ENCODE measurements at places on chromosomes 6 and 20.

- no peak for DNase-seq
Observed at GRCh38 chr20:2109425-2110210, 8.0 kb downstream of the STK35 start.

DNA sequence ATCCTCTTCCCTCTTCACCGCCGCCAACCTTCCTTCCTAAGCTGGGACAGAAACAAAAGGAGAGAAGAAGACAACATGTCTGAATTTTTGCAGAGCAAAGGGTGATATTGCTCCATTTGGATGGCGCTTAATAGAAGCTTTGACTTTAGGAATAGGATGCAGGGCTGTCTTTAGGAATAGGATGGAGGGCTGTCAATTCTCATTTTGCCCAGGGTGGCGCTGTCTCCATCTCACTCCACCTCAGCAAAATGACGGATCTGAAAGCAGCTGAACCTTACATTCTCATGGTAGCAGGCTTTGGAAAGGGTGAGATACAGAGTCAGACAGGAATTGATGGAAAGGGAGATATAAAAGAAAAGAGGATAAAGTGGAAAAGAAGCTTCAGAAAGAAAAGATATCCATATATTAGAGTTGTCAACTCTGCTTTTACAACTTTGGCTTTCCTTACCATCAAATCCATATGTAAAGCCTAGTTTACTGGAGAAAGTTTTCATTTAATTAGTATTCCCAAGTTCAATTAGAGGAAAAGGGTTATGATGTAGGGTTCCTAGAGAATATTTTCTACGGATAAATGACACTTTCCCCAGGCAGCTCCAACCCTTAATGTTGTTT is 2.4 kb downstream of the MTCL3 start:
- no peak for DNase-seq

DNA sequence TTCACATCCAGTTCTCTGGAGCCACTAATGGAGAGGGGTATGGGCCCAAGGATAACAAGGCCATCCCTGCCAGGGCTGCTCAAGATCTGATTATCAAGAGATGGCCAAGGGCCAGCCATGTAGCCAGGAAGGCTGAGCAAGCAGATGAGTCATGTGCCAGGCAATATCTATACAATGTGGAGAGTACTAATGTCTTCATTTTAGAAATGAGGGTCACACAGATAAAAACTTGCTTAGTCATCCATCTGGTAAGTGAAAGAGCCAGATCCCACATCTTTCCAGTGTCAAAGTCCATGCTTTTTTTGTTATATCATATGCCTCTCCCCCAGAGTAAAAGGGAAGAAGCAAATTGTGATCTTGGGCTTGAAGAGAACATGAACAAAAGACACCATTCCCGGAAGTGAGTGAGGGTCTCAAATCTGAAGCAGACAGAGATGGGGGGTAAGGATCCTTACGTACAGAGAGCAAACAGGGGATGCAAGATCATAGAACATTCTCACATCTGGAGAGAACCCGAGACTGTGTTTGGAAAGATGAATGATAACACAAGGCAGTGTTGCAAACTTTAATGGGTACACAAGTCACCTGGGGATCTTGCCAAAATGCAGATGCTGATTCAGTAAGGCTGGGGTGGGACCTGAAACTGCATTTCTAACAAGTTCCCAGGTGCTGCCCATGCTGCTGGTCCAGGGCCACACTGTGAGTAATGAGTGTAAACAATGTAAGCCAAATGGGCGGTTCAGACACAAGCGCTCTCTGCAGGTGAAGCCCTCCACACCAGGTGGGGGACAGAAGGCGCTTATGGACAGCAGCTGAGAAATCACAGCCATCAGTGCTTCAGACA is 20.0 kb upstream of the GSTA3 start:
- peak; percentile 65 for DNase-seq

DNA sequence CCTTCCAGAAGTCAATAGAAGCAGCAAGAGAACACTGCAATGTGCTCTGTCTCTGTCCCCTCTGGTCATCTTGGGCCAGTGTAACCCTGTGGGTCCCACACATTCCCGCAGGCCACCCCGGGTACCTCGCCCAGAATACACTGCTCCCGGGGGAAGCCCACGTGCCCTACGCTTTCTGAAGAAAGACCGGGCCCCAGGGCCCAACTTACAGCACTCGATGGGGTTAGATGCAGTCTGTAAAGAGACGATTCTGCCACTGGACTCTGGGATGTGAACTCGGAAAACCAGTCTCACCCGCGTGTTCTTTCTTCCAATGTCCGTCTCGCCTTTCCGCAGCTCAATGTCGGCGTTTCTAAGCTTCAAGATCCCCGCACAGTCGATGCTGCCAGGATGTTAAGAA is 68.7 kb downstream of the NFATC2 start:
- DNase-seq, result no peak

DNA sequence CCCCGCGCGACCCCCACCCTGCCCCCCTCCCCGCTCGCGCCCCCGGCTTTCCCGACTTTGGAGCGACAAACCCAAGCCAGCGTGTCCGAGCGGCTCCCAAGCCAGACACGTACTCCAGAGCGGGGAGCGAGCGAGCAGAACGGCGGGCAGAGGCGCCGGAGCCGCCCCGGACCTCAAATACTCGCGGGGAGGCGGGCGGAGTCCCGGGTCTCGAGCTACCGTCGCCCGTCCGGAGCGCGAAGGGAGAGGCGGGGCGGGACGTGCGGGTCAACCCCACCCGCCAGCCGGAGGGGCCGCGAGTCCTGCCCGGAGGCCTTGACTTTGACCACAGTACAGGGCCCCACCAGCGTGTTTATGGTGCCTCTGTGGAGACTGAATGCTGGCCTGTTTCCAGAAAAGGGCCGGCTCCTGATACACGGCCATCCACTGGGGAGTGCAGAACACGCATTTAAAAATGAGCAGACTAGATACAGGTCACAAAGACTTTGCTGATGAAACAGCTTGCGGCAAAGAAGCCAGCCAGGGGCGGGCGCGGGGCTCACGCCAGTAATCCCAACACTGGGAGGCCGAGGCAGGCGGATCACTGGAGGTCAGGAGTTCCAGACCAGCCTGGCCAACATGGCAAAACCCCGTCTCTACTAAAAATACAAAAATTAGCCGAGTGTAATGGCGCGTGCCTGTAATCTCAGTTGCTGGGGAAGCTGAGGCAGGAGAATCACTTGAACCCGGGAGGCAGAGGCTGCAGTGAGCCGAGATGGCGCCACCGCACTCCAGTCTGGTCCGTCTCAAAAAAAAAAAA is at the start of gene SERPINB6:
TSS of gene SERPINB6 (minus strand) at position 148 of the 799 bp plus-strand sequence. CDS start 12,235 bp downstream, outside the sequence.
- peak; percentile 83 for DNase-seq
